ENCODE measurements at places on chromosomes 3 and 15.

DNA sequence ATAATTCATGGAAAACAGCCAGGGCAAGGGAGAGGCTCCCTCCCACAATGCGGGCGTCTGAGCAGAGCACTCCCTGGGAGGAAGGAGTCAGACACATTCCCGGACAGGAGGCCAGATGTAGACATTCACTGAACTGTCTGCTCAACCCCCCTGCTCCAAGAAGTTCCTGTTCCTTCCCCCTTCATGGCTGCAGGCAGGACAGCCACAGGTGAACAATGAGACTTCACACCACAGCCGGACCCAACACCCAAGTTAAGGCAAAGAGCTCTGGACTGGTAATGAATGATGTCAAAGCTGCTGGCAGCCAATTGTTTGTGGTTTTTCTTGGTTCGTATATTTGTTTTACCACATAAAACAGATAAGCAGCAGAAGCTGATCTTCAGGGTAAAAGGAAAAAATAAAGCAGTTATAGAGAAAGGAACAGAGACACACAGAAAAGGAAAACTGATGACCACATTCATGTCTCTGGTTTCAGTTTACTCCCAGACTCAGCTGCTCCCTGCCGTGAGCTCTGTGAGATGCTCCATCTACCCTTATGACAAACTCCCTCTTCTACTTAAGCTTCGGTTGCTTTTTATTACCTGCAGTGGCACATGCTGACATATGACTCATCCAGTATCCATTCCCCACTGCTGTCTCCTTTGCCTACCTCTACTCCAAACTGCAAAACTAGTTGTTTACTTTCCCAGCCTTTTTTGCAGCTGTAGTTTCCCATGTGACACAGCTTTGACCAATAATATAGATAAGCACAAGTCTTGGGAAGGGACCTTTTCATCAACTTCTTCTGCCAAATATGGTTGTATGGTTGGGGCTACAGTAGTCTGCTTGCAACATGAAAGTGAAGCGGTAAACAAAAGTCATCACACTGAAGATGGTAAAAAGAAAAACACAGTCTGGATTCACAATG is 33.1 kb downstream of the DZIP1L start:
- DNase-seq: no peak

DNA sequence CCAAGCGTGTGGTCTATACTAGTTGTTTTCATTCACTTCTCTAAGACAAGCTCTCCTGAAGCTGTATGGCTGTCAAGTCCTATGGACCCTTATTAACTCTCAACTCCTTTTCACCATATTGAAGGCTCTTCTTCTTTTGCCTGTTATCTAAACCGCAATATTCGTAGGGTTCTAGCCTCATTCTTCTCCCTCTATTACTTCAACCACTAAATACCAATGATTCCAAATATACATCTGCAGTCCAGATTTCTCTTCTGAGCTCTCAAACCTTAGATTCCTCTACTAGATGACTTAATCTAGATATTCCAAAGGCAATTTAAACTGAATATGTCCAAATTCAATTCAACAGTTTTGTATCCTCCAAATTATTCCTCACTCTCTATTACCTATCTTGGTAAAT is 24.6 kb downstream of the AQR start:
- no peak for DNase-seq

DNA sequence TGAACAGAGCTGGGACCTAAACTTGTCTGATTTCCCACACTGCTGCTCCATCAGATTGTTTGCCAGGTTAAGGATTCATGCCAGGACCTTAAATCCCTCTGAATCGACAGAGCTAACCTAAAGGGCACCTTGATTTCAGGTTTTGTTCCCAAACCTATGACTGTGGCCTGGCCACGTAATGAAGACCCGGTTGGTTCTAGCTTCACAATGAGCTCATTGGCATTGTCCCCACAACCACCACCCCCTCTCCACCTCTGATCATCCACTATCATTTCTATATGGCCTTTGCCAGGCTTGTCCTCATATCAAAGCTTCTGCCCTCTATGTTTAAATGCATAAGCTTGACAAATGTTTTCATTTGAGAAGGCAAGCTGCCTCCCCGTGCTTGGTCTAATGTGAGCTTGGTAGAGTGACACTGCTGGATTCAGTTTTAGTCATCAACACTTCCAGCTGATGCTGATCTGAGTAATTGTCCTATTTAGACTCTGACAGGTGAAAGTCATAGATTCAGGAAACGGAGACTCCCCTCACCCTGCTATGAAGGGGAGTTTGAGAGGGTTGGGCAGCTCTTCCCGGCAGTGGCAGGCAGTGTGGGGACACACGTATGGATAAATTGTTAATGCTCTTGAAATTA is 407.1 kb upstream of the CFAP20DC start:
- no peak for DNase-seq

DNA sequence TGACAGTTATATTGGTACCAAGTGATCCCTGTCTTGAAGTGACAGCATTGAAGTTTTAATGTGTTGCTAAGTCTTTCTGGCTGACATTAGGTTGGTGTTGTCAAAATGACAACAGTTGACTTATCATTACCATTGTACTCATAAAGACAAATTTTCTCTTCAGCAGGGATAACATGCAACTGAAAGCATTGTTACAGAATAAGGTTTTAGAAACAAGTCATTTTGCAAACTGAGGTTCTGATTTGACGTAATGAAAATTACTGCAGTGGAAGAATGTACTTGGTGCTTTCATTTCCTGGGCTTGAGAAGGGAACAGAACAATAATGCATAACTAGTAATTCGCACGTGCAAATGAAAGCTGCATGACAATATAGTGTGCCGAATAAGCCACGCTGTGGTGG is 75.1 kb downstream of the MOBP start:
- no peak for DNase-seq

- DNase-seq: no peak
Measured at GRCh38 chr3:116153174-116153573, 292.1 kb downstream of the LSAMP start.

DNA sequence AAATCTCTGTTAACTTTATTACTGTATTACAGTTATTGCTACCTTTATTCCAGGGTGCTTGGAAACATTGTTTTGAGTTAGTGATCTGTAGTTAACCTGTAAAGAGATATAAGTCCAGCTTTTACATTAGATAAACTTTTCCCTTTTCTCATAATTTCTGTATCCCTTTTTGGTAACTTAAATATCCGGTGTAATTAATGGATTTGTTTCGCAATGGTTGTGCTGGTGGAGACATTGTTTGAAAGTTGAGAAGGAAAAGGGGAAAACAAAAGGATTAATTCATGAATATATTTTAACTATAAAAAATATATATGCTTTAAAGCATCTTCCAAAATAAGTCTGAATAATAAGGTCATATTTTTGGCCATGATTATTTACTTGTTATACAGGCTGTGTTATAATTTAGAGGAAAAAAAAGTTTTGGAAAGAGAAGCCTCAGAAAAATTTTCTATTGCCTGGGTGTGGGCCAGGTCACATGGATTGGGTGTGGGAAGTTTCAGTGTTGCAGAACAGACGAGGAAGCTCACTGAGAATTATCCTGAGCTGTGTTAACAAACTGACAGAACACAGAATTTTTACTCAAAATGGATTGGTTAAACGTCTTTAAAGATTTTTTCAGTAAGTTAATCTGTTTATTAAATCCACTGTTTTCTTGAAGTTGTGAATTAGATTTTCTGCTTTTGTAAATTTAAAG is 27.7 kb upstream of the IL20RB start:
- DNase-seq: no peak

DNA sequence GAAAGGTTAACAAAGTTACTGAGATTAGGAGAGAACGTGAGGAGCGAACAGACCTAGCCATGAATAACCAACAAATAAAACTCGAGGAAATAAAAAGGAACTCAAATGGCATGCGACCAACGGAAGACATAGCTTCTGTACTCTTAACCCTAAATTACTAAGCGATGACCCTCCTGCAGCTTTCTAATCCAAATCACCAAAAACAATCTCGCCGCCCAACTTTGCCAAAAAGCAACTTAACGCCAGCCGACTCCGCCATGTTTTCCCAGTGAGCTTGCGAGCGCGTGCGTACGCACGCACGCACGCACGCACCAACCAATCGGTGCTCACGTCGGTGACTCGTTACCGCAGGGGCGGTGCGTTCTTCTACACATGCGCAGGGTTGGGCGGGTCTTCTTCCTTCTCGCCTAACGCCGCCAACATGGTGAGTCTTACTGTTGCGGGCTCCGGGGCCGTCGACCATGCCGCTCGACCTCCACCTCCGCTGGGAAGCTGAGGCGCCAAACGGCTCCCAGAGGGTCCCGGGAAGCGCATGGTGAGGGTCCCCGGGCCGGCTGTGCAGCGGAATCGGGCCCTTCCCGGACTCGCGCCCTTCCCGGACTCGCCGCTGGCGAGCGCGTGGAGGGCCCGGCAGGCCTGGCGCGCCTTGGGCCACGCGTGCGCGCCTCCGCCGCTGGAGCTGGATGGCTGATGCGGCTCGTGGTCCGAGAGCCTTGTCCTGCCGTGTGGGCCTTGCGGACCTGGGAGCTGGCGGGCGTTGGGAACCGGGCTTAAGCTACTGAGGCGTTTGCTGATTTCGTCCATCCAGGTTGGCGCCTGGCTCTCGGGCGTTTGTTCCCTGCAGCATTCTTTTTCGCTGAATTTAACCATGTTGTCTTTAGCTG is at the start of gene RPL14:
Gene RPL14 (plus strand): TSS at position 400 of the 884 bp plus-strand sequence. CDS start 133 bp downstream, at position 533.
- peak; percentile 86 for DNase-seq

GRCh38 chr3:148727231-148727630 is 29.5 kb downstream of the AGTR1 start:
- no peak for DNase-seq

- DNase-seq: no peak
Measured at GRCh38 chr3:185880600-185880999, 55.8 kb upstream of the IGF2BP2 start.

GRCh38 chr15:80695099-80695910 is at the start of gene ABHD17C:
Gene ABHD17C, plus strand, starts transcription at chr15:80695310. Its CDS starts 120 bp downstream, at chr15:80695430.
- DNase-seq: no peak

- no peak for DNase-seq
Measured at GRCh38 chr3:4147556-4148118, 155.5 kb upstream of the SETMAR start.

- no peak for DNase-seq
Measured at GRCh38 chr3:138694287-138695007, 85.9 kb downstream of the FAIM start.

- DNase-seq: no peak
Measured at GRCh38 chr3:31762097-31762764, 218.8 kb downstream of the OSBPL10 start.

- DNase-seq: no peak
Measured at GRCh38 chr3:154900816-154901215, 179.3 kb upstream of the MME start.

- no peak for DNase-seq
Measured at GRCh38 chr3:195032955-195033354, 238.0 kb downstream of the XXYLT1 start.

DNA sequence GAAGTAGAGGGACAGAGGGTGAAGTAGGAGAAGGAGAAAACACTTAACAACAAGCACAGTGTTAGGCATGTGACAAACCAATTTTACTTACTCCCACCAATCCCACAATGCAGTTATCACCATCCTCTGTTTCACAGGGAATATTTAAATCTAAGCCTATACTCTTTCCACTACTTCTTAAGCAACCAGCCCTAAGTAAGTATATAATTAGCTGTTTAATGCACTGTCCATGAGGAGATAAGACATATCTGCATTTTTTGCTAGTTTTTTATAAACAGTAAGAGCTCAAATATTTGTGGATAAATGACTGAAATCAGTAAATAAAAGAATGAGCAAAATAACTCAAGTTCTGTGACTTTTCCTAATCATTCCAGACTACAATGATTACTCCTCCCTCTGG is 62.7 kb downstream of the GSK3B start:
- no peak for DNase-seq

DNA sequence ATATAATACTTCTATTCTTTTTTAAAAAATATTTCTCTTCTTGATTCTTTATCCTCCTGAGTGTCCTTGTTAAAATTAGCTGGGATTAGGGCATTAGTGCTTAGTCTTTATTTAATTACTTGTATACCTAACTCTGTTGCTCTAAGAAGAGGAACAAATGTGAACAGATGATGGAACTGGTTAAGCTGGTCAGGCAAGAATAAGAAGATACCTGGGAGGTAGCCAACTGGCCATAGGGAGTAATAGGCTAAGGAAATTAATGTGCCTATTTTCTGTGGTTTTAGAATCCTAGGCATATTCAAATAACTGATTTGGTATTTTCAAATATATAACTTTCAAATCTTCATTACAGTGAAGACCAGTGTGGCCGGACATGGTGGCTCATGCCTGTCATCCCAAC is 54.4 kb downstream of the EIF3J start:
- no peak for DNase-seq

GRCh38 chr15:52196891-52197290 is 5.7 kb upstream of the GNB5 start:
- DNase-seq: no peak

DNA sequence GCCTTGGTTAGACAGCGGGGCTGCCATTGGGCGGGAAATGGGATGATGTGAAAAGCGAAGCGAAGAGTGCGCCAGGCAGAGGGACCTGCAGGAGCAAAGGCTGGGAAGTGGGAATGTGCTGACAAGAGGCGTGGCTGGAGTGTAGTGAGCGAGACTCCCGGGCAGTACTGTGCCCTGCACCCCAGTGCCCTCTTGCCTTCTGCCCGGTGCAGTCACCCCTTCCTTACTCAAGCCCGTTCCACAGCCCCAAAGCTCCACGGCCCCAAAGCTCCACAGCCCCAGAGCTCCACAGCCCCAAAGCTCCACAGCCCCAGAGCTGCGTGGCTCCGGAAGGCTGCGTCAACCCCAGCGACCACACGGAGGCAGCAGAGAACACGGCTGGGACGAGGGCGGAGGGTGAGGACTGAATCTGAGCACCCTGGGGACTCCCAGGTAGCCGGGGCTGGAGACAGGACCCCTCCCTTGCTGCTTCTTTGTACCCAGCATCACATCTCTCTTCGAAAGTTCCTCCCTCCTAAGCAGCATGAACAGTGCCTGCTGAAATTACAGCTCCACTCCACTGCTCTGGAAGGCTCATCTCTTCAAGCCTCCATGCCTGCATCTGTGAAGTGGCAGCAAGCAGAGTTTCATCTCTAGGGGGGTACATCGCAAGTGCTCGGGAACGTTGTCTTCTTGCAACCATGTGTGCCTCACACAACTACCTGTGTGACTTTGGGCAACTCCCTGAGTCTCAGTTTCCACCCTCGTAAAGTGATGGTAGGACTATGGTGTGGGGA is 108.9 kb downstream of the FBLN2 start:
- DNase-seq: no peak

DNA sequence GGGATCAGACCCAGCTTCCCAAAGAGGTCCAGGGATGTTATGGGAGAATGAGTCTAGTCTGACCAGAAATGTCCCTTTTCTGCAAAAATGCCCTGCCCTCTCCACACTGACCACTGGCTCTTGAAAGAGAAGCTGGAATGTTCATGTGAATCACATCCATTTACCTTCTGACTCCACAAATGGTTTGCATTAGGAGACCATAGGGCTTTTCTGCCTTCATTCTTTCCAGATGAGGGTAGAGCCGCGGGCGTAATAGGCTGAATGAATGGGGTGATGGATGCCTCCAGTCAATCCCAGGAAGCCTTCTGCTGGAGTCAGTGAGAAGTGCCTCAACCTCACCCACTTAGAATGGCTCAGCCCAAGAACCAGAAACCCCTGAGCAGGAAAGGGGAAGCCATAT is 47.2 kb upstream of the IREB2 start:
- no peak for DNase-seq

All from thoracic aorta (tissue), 2 donors.